Hematopoietic multipotent progenitor cell (in vitro differentiated cells): ENCODE measurements at places on chromosomes 6 and 20.

- no peak for DNase-seq
These were observed 156.9 kb downstream of the VEGFA start for GRCh38 chr6:43926634-43927531.

DNA sequence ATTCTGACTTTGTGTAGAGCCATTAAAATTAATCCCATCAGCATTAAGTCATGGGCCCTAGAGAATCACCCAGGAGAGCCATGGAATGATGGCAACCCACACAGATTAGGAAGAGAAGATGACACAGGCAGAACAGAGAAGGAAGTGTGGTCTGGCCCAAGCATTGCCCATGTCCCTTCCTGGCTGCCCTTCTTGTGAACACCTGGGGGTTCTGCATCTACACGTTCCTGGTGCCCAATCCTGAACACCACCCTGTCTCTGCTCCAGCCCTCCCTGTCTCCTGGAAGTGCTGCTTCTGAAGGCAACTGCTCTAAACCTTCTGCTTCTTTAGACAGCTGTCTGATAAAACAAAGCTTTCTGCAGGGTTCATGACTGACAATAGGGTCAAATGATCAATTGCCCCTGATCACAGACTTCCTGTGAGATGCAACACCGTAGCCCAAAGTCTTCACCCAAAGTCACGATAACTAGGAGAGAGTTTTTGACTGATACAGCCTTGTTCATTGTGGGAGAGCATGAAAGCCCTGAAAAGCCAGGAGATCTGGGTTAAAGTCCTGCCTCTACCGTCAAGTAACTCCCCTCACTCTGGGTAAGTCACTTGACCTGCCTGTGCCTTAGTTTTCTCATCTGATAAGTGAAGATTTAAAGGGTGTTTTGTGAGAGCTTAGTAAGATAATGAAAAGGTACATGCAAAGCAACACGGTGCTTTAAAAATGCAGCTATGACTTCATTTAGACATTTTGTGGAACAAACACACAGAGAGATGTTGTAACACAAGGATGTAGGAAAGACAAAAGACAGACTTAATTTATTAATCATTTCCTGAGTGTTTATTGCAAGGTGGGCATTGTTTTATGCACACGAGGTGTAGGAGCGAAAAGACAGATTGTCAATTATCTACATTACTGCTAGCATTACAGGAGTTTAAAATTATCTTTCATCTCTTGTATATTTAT lies 291.2 kb upstream of the STXBP5 start:
- no peak for DNase-seq

GRCh38 chr6:17556014-17556413 lies 44.1 kb upstream of the FAM8A1 start:
- no peak for DNase-seq

DNA sequence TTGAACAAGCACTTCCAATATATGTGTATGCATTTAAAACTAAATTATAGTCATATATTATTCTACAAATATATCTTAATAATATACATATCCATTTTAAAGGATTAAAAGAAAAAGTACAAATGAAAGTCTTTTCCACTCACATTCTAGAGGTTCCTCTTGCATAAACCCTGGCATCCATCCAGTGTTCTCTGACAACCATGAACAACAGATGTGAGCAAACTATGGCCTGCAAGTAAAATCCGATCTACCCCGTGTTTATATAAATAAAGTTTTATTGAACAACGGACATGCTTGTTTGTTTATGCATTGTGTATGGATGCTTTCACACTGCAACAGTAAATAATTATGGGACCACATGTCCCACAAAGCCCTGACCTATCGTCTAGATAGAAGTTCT lies 1122.3 kb downstream of the EPHA7 start:
- no peak for DNase-seq

- no peak for DNase-seq
These were observed 305.0 kb downstream of the GMDS start for GRCh38 chr6:1940381-1940780.
